HEK293T (cell line): ENCODE measurements at places on chromosomes 16 and 17.

- no peak for DNase-seq
Observed at GRCh38 chr16:86362155-86362849, 148.0 kb upstream of the FOXF1 start.

DNA sequence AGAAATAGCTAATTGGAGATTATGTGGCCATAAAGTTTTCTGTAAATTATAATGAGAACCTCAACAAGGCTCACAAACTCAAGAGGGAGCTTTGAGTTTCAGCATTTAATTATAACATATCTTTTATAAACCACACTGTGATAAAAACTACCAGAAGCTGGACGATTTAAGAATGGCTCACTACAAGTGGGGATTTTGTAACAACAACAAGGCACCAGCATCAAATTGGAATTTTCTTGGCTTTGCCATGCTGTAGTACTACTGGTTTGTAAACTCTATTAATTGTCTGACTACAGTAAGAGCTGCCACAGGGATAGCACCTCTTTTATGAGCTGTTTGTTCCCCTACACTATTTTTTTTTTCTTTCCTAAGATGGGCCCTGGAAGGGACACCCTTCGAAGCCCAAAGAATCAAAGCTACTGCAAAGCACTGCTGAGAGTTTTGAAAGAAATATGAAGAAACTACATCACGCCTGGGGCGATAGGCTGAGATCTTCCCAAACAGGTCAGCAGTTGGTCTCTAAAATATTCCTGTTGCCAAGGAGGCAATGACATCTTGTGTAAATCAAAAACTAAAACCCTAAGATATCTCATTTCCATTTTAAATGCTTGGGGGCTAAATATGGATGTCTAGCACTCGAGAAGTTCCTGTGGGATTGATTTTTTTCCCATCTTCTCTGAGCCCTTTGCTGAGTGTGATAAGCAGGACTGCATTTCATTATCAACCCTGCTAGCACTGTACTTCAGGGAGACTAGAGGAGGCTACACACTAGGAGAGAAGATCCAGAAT is 40.9 kb downstream of the SKAP1 start:
- DNase-seq: no peak

GRCh38 chr17:75287221-75287620 is 2.0 kb downstream of the SLC25A19 start:
- DNase-seq: no peak

- no peak for DNase-seq
Observed at GRCh38 chr17:39450051-39450450, 1.0 kb downstream of the MED1 start.

GRCh38 chr17:80327518-80327917 is 66.9 kb downstream of the RNF213 start:
- DNase-seq: no peak
